Daoy (cell line): ENCODE measurements at places on chromosomes 4 and X.
A peak's percentile ranks its signal among the peaks of the same experiment; 100 is the strongest.

GRCh38 chr4:119858176-119858575 lies 208.5 kb downstream of the MAD2L1 start:
- no peak for DNase-seq

GRCh38 chrX:79270401-79270800 lies 96.7 kb downstream of the ITM2A start:
- DNase-seq: no peak

DNA sequence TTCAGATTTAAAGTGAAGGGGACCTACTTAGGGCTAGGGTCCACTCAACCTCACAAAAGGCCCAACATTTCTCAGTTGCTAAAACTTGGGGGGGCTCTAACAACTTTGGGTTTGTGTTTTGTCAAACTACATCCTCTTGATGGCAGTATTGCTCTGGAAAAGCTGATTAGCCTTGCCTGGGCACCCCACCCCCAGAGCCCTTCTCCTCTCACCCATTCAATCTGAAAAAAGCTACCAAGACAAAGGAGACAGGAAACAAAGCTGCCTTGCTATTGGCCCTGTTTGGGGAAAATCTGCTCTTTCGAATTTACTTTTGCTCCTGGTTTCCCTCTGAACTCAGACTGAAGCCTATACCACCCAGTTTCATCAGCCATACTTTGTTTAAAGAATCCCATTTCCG lies 195.2 kb upstream of the STK26 start:
- peak; percentile 50 for DNase-seq

DNA sequence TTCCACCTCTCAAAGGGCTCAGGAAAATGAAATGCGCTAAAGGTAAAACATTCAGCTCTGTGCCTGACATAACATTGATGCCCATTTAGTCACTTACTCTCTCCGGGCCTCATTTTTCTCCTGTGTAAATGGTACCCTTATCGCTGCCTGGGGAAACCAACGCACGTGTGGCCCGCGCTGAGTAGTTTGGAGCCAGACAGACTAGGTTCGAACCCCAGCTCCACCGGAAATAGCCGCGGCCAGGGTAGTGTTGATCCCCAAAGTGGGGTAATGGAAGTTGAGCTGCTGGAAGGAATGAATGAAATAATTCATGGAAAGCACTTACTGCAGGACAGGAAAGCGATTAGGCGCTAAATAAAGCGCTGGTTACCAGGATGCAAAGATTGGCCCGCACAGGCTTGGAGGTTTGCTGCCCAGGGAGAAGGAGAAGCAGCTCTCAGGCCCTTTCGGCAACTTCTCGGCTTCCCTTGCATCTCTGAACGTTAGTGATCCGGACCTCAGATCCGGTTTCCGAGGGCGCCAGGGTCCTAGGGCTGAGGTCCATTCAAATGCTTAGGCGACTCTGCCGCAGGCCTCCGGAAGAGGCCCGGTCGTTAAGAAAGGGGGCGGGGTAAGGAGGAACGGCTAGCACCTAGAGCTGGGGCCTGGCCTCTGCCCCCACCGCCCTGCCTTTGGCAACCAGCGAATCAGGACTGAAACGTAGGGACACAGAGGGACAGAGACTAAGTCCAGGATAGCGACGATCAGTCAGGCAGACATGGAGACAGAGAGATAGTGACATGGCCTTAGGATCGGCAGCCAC lies 13.3 kb downstream of the NKX3-2 start:
- DNase-seq: no peak
